GM18507 (cell line): ENCODE measurements at places on chromosomes 13 and 19.

DNA sequence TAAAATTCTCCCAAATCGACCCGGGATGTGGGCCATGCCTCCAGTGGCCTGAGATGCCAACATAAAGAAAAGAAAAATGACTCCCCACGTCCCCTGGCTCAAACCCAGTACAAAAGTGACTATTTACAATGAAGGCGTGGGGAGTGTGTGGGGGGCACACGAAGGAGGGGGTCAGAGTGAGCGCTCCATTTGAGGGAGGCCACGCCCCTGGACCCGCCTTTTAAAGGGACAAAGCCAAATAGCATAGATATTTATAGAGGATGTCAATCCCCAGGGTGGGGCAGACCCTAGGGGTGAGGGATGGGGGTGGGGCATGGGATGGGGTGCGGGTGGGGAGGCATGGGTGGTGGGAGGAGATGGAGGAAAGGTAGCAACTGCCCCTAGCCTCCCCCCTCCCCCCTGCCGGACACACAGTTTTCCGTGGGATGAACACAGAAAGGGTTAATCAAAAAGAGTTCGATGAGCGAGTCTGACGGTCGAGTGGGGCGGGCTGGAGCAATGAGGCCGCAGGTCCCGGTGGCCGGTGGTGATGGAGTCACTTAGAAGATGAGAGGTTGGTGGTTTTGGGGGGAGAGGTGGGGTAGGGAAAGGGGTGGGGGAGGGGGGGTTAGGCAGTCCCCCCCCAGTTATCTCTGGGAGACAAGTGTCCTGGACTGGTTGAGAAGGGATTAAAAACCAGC lies 20.1 kb upstream of the NANOS2 start:
- DNase-seq: no peak

DNA sequence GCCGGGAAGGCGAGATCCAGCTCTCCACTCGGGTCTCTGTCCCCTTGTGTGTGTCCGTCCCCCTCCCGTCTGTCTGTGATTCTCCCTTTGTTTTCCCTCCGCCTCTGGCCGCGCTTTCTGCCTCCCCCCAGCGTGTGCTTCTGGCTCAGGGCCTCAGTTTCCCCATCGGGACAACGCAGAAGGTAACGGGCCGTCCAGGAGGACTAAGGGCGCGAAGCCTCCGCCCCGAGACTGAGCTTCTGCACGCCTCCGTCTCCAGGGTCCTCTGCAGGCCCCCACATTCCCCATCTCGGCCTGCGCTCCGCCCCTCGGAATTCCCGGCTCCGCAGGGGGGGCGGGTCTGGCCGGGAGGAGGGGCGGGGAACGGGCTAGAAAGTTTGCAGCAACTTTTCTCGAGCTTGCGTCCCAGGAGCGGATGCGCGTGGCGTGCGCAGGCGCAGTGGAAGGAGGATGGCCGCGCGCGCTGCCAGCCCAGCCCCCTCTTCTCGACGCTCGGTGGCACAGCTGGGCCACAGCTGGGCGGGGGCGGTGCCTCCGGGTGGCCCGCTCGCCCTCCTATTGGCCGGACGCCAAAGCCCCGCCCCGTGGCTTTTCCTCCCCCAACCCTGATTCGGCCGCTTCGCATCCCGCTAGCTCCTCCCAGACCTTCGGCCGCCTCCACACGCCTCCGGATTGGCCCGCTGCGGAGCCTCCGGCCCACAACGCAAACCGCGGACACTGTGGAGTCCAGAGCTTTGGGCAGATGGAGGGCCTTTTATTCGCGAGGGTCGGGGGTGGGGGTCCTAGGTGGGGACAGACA lies at the start of gene SIX5:
TSS of gene SIX5 (minus strand) at position 269 of the 799 bp plus-strand sequence. CDS start 408 bp downstream, outside the sequence.
- DNase-seq: peak; percentile 98

DNA sequence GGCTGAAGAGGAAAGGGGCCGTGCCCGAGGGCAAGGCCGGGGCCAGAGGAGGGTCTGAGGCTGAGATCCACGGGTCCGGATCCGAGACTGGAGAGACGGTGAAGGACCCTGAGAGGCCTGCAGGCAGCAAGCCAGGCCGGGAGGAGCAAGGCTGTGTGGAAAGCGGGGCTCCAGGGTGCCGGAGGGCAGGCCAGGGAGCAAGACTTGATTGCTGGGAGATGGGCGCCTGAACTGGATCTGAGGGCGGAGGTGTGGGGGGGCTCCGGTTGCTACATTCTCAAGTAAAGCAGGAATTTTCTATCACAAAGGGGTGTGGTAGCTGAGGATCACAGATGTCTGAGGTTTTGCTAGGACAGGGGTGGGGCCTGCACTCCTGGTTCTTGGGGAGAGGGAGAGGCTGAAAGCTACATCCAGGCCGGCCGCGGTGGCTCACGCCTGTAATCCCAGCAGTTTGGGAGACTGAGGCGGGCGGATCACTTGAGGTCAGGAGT lies 3.8 kb downstream of the MAMSTR start:
- no peak for DNase-seq

- no peak for DNase-seq
Measured at GRCh38 chr13:45063261-45063860, 56.9 kb upstream of the GTF2F2 start.

DNA sequence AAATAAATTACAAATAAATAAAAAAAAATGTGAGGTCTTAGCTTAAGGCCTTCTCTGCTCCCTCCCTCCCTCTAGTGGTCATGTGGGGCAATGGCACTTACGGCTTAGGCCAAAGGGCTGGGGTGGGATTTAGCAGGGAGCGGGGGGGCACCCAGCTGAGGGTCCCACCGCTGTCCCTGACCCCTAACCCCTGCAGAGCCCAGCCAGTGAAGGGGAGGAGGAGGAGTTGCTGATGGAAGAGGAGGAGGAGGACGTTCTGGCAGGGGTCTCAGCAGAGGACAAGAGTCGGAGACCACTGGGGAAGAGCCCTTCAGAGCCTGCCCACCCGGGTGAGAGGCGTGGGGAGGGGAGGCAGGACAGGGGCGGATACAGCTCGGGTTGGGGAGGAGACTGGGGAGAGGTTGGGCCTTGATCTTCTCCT lies 9.3 kb downstream of the MPND start:
- no peak for DNase-seq

- no peak for DNase-seq
Measured at GRCh38 chr13:101204270-101205020, 211.9 kb downstream of the NALCN start.

- DNase-seq: no peak
Measured at GRCh38 chr19:10390652-10391286, 10.4 kb upstream of the TYK2 start.
